ENCODE measurements at places on chromosomes 1 and 21.

DNA sequence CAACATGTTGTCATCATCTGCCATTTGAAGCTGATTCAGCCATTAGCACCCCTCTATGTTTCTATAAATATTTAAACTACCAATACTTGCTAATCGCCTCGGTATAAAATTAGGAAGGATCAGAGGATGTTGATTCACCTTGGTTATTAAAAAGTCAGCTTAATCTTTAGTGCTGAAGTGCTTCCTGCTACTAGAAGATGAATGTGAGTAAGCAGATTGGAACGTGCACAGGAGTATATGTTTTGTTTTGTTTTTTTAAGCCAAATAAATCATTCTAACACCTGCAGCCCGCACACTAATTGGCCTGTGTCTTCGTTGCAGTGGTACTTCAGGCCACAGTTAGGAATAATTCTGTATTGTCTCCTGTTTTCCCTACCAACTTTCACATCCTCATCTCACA is 485.7 kb downstream of the AJAP1 start:
- DNase-seq, result no peak

GRCh38 chr1:18182398-18183160 is 75.0 kb downstream of the IGSF21 start:
- DNase-seq, result no peak

DNA sequence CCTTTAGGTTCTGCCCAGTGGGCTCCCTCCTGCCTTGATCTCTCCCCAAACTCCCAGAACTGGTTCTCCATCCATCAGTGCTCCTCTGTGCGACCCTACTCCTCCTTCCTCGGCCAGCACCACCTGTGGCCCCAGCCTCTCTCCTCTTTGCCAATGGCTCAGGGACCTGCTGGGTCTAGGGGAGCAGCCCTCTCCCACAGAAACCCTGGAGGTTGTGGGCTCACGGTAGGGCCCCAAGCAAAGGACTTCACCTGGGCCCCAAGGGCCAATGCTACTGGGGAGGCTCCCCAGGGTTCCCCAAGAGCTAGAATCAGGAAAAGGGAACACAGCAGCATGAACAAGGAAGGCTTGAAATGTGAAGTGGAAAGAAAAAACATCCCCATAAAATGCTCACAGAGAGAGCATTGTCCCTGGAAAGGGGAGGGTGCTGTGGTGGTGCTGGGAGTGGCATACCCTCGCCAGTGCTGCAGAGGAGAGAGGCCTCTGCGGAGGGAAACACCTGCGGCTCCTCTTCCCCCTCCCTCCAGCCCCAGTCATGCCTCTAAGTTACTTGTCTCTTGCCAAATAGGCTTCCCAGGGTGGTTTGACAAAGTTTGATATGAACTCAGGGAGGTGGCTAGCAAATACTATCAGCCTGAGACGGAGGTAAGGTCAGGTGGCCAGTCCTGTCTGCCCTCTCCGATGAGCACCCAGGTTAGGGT is 2.5 kb downstream of the TMEM63A start:
- no peak for DNase-seq

DNA sequence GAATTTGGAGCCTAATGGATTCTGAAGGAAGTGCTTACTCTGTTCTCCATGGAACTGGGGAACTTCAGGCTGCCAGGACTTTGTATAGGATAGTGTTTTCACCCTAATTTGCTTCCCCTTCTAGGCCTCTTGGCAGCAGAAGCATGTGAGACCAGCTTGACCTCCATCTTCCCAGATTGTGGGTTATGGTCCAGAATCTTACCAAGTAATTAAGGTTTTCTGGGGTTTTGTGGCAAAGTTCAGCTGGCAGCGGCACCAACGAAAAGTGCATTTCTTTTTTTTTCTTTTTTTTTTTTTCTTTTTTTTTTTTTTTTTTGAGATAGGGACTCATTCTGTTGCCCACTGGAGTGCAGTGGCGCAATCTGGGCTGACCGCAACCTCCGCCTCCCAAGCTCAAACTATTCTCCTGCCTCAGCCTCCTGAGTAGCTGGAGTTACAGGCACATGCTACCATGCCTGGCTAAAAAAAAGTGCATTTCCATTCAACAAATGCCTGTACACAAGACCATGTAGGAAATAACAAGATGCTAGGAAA is 3.4 kb upstream of the BMP8A start:
- no peak for DNase-seq

- DNase-seq, result no peak
Measured at GRCh38 chr1:212355230-212355969, 59.3 kb downstream of the PACC1 start.

- DNase-seq, result no peak
Measured at GRCh38 chr1:99535470-99536164, 110.3 kb upstream of the PALMD start.

GRCh38 chr1:203765029-203765837 is at the start of gene LAX1:
Gene LAX1, plus strand, starts transcription at chr1:203765183. Its CDS starts 383 bp downstream, at chr1:203765566.
- DNase-seq, result no peak

DNA sequence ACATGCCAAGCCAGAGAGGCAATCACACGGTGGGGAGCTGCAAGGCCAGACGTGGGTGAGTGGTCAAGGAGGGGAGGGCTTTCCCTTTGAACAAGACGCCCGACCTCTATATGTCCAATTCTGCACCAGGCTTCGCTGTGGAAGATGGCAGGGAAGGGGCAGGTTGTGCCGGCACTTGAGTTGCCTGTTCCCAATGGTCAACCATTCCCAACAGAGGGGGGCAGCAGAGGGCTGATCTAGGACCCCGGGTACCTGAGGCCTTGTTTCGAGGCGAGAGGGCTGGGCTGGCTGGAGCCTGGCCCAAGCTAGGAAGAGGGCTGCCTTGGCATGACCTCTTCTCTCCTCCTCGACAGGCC is 64.9 kb downstream of the TMEM53 start:
- no peak for DNase-seq

GRCh38 chr1:181160322-181160721 is 71.8 kb downstream of the IER5 start:
- no peak for DNase-seq

- no peak for DNase-seq
Measured at GRCh38 chr1:125118147-125118993, 3933.6 kb downstream of the SRGAP2C start.

GRCh38 chr1:188386666-188387065 is 1557.9 kb downstream of the PLA2G4A start:
- DNase-seq, result no peak

DNA sequence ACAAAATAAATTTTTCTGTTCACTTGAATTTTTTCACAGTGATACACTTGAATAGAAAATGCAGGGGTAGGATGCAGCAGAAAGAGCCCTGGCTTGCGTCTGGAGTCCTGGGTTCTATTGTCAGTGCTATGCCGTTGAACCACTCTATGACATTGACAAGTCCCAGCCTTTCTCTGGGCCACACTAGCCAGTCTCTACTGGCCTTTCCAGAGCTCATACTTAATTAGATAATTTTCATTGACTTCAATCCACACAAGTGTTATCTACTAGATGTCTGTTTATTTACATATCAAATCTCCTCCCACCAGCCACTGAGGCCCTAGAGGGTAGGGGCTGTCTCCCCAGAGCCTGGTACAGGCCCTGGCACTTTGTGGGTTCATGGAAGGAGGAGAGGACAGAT is 15.5 kb upstream of the CELA3B start:
- DNase-seq, result no peak

DNA sequence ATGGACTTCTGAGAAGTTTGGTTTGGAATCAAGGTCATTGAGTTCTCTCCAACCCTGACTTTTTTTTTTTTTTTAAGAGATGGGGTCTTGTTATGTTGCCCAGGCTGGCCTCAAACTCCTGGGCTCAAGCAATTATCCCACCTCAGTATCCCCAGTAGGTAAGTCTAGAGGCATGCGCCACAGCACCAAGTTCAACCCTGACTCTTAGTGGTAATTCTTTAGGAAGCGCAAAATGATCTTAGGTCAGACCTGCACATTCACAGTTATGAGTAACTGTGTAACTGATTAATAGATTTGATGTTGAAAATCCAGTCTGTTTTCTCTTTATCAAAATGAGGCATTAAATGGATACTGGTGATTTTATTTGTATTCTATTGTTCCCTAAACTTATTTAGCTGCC is 95.9 kb downstream of the GREM2 start:
- DNase-seq, result no peak

GRCh38 chr1:230255116-230255515 is 171.0 kb downstream of the PGBD5 start:
- DNase-seq, result no peak

- no peak for DNase-seq
Measured at GRCh38 chr1:22139066-22139594, 3.8 kb downstream of the WNT4 start.

- DNase-seq, result no peak
Measured at GRCh38 chr1:117661027-117661426, 55.2 kb downstream of the TENT5C start.

- no peak for DNase-seq
Measured at GRCh38 chr21:31915566-31915965, 42.7 kb downstream of the HUNK start.

DNA sequence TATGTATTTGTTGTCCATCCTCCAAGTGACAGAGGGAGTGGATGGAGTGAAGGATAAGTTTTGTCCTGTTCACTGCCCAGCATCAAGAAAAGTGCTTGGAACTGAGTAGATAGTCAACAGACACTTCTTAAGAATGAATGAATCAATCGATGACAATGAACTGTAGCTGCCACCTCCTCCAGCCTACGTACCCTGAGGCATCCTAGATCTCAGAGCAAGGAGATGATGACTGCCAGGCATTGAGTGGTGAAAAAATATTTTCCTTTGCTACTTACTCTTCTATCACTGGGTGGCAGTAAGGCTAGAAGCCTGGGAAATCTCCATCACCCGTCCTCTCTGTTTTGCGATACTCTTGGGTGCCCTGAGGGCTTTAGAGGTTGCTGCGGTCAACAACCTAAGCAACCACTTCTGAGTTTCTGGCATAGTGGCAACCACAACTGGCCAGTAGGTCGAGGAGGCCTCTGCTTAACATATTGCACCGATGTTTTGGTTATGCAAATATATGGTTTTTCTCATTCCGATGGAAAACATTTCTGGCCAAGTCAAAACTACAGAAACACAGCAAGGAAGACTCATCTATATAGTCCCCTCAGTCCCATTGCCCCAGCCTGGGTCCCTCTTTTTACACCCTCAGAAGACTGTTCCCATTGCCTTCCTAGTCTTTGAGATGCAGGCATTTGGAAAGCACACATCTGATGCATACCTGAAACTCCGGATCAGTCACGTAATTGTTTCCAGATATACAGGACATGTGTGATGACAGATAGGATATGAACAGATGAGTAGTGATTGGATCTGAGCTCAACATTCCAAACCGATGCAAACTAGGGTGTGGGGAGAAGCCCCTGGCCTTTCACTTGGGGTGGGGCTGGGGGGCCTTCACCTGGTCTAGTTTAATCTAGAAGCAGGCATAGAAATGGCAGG is 136.8 kb downstream of the RUNX1 start:
- no peak for DNase-seq

- DNase-seq, result no peak
Measured at GRCh38 chr1:39110882-39111281, 84.7 kb downstream of the NDUFS5 start.

GRCh38 chr21:43767984-43768867 is 7.9 kb downstream of the CSTB start:
- DNase-seq, result no peak

GRCh38 chr1:3668585-3669300 is 16.4 kb downstream of the TP73 start:
- DNase-seq, result no peak

DNA sequence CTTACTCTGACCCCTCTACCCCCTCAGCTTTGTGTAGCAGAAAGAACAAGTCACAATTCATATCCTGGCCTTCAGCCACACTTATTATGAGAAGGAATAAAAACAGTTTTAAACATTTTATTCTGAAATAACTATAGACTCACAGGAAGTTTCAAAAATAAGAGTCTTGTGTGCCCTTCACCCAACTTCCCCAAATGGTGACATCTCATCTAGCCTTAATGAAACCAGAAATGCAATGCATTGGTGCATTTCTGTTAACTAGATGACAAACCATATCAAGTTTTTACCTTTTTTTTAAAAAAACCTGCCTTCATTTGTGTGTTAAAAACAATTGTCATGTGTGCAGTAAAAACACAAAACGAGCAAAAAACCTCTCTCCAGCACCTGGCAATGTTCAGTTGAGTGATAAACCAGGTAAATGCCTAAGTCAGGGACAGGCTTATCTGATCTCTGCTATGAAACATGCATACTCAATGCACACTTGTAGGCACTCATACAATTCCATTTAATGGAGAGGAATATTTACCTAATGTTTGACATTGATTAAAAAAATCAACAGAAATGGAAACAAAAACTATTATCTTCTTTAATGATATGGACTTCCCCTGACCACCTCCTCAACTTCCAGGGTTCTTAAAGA is 51.5 kb downstream of the SH3BGR start:
- DNase-seq, result no peak

DNA sequence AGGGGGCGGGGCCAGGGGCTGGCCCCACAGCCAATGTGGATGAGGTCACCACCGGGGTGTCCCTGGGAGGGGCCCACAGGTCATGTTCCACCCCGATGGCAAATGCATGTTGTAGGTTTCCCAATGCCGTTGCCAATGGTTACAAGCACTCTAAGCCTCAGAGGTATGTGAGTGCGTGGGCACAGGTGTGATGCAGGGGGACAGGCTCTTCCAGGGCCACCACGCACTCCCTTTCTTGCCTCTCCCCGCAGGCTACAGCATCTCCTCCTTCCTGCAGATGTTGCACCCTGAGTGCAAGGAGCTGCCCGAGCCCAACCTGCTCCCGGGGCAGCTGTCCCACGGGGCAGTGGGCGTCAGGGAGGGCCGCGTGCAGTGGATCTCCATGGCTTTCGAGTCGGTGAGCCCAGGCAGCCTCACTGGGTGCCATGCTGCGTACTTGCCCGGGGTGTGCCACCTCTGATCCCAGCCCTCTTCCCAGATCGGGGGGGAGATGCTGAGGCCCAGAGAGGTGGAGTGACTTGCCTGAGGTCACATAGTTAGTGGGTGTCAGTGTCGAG is 52.4 kb downstream of the DISP3 start:
- DNase-seq, result no peak

Measured in smooth muscle cell of the brain vasculature (primary cell).